ENCODE measurements at places on chromosomes 7 and 10.

DNA sequence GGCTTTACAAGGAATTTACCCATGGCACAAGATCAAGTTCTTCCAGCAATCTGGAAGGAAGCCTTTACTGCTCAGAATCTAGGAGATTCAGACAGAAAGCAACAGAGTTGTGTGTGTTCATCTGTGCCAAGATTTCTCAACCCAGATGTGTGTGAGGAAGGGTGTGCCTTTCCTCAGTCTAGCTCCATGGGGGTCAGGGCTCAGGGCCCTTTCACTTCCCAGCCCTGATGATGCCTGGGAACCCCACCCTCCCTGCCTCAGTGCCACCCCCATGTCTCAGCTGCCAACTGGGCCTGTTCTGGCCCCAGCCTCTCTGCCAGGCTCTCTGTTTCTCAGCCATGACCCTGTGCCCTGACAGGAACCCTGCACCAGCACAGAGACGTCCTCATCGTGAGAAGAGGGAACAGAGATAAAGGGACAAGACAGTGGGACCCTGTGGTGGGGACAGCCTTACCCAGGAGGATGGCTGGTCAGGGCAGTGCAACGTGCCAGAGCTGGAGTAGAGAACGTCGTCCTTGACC lies 102.0 kb downstream of the VIPR2 start:
- no peak for DNase-seq

- no peak for DNase-seq
Measured at GRCh38 chr7:30901856-30902255, 9.8 kb upstream of the AQP1 start.

DNA sequence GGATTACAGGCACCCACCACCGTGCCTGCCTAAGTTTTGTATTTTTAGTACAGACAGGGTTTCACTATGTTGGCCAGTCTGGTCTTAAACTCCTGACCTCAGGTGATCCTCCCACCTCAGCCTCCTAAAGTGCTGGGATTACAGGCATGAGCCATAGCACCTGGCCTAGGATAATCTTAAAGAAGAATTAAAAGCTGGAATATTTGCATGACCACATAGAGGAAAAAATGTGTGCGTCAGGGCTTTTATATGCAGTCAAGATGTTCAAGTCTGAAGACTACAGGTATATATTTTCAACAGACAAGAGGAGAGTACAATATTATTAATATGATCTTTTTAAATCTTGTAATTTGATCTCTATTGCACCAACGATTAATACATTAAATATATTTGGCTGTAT lies 39.5 kb downstream of the GNG11 start:
- DNase-seq: no peak

- no peak for DNase-seq
Measured at GRCh38 chr7:132030086-132030568, 473.7 kb upstream of the PODXL start.

DNA sequence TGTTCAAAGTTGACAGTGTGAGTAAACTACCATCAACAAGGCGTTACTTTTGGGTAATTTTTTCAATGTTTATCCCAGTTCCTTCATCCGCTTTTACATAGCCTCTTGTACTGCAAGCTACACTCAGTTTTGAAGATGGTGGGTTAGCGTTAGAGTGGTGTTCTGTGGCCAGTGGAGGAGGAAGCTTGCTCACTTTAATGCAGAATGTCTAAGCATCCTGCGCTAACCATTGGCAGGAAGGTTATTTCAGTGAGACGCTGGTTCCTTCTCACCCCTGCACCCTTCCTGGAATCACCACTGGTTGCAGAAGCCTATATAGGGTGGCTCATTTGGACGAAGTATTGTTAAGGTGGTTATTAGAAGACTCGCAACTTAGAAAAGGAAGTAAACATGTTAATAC lies 159.1 kb downstream of the CELF2 start:
- peak; percentile 79 for DNase-seq

- DNase-seq: no peak
Measured at GRCh38 chr10:76205361-76205760, 773.9 kb downstream of the LRMDA start.

DNA sequence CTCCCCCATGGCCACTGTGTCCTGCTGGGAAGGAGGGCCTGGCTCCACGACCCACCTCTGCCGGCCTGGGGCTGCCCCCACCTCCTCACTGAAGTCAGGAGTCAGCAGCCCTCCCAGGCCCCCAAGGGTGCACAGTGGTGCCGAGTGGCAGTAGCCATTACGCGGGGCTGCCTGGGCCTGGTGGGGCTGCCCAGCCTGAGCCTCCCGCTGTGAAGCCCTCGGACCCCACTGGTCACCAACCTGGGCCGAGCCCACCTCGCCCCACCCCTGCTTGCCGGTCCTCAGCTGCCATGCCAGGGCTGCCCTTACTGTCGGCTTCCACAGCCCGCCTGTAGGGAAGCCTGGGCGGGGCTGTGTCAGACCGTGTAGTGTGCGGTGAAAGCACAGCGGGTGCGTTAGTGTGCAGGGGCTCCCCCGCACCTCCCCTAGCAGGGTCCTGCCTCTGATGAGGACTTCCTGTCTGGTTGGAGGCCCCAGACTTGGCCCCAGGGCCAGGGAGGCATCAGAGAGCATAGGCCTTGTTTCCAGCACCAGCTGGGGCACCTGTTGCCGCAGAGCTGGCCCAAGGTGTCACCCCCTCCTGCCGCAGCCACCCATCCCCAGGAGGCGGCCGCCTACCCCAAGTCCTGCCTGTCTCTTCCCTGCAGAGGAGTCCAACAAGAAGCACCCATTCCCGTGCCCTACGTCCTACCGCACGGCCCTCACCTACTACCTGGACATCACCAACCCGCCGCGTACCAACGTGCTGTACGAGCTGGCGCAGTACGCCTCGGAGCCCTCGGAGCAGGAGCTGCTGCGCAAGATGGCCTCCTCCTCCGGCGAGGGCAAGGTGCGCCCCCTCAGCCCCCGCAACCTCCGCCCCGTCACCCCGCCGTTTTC lies 10.0 kb downstream of the TMEM120A start:
- DNase-seq: no peak
